ENCODE measurements at places on chromosomes 7 and 10.

DNA sequence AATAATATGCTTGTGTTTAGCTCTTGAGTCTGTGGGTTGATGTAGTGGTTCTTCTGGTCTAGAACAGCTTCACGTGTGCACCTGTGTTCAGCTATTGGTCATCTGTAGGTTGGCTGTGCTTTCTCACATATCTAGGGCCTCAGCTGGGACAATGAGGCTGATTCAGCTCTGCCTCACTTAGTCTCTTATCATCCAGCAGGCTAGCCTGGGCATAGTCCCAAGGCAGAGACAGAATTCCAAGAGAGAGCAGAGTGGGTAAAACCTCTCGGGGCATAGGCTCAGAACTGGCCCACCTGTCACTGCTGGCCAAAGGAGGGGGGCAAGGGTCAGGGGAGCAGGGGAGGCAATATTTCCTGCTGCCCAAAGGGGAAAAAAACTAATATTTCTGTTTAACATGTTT lies 32.0 kb upstream of the MXI1 start:
- no peak for DNase-seq

- peak; percentile 50 for DNase-seq
These were observed 3.3 kb upstream of the CUEDC2 start for GRCh38 chr10:102435529-102436233.

DNA sequence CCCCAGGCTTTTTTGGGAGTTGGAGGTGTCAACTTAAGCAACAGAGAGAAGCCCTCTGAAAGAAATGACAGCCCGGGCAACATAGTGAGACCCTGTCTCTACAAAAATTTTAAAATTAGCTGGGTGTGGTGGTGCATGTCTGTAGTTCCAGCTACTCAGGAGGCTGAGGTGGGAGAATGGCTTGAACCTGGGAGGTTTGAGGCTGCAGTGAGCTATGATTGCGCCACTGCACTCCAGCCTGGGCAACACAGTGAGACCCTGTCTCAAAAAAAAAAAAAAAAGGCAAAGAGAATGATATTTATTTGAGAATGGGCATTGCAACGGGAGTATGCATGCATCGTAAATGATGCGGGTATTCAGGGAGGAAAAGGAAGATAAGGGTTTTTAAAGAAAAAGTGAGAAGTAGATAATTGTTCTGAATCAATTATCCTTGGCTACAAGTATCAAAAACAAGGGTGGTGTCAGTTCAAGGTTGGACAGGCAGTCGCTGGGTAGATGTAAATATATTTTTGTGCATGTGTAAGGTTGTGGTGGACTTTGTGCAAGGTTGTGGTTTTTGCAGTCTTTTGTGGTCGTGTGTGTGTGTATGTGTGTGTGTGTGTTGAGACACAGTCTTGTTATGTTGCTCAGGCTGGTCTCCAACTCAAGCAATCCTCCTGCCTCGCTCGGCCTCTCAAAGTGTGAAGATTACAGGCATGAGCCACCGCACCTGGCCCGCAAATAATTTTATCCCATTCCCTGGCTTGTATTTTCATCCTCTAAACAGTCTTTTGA lies 65.6 kb downstream of the COL26A1 start:
- DNase-seq = no peak

DNA sequence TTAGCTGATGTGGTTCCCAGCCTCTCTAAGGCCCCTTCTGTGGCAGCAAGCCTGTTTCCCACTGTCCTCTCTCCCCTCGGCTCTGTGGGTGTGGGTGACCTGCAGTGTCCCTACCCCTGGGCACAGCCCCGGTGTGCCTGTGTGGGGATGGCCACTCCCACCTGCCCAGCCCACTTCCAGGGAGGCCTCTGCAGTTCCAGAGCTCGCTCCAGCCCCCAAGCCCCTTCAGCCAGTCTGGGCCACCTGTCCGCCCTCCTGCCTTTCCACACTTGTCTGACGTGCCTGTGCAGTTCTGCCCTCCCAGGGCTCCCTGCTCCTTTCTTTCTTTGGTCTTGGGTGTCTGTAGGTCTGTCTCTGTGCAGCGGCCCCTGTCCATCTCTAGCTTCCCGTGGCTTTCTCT lies 127.0 kb upstream of the PPIF start:
- no peak for DNase-seq

DNA sequence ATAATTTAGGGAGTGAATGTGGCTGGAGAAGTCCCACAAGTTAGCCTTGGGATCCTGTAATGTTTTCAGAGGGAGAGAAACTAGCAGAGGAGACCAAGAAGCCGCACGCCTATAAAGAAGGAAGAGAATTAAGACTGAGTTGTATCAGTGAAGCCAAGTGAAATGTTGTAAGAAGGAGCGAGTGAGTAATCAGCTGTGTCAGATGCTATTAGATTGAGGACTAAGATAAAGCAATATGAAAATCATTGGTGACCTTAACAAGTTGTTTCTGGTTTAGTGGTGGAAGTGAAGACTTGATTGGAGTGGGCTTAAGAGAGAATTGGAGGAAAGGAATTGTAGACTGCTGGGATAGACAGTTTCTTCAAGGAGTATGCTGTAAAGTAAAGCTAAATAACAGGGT lies 8.8 kb downstream of the CCSER2 start:
- no peak for DNase-seq

DNA sequence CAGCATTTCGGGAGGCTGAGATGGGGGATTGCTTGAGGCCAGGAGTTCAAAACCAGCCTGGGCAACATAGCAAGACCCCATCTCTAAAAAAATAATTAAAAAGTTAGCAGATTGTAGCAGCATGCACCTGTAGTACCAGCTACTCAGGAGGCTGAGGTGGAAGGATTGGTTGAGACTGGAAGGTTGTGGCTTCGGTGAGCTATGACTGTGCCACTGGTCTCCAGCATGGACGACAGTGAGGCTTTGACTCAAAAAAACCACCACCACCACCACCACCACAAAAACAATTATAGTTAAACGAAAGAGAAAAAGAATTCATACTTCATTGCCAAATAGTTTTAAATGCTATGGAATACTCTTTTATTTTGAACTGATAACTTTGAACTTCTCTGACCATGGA lies 63.4 kb downstream of the VTI1A start:
- DNase-seq = peak; percentile 38

DNA sequence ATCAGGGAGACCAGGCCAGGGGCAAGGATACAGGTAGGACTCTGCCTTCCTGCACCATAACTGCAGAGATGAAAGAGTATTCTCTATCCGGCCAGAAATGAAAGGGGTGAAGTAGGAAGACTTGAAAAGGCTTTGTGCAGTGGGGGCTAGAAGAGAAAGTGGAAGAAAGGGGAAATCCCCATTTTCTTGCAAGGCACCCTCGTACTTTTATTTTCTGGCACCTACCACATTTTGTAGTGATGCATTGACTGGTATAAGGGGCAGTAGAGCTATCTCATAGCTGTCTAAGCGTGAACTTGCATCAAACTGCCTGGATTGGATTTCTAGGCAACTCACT lies 752 bp upstream of the CAMK2G start:
- DNase-seq = no peak

DNA sequence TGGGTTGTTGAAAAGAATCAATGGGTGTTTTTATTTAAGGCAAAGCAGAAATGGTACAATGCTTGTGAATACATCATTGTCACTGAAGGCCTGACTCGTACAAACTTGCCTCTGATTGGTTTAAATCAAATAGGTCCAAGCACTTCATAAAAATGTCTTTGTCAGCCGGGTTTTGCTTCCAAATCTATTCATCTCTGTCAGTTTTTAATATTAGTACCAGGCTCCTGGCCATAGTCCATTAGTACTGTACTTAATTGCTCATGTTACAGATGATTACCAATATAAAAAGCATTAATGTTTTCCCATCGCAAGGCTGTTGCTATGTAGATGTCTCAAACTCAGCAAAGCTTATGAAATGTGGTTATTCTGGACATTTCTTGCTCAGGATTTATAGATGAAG lies 171.9 kb downstream of the ARID5B start:
- no peak for DNase-seq

GRCh38 chr10:17410907-17411306 lies 43.5 kb downstream of the ST8SIA6 start:
- no peak for DNase-seq

GRCh38 chr7:8699875-8700624 lies 266.6 kb downstream of the NXPH1 start:
- DNase-seq = no peak

GRCh38 chr10:78860260-78860914 lies 208.4 kb upstream of the ZMIZ1 start:
- no peak for DNase-seq

DNA sequence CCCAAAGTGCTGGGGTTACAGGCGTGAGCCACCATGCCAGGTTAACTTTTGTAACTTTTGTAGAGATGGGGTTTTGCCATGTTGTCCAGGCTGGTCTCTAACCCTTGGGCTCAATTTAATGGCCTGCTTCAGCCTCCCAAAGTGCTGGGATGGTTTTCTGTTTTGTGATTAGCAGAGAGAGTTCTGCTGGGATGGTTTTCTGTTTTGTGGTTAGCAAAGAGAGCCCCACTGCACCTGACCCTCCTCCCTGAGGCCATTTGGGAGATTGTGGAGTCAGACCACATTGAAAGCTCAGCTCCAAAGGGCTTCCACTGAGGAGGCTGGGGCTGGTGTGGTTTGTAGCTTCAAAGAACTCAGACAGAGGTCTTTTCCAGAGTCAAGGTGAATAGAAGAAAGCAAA lies 29.6 kb upstream of the CUX1 start:
- no peak for DNase-seq

DNA sequence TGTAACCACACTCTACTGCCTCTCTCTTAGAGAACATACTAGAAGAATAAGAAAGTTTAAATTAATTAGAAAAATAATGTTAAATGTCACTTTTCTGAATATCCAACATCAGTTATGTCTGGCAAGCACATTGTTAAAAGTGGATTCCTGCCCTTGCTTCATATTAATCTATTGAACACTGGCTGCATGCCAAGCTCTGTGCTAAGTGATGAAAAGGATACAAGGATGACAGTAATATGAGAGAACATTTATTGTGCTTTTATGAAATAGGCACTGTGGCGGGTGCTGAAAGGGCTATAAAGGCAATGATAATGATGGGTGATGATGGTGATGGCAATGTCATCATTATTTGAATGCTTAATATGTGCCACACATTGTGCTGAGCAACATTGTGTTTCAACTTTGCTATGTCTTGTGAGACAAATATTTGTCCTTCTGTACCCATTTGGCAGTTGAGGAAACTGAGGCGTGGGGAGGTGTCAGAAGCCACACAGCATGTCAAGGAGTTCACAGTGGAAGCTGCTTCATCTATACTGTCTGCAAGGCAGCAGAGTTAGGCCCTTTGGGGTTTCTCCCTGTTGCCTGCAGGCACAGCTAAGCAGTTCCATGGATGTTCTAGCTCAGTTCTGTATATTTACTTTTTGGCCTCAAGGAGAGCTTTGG lies 64.2 kb upstream of the RAPGEF5 start:
- no peak for DNase-seq

DNA sequence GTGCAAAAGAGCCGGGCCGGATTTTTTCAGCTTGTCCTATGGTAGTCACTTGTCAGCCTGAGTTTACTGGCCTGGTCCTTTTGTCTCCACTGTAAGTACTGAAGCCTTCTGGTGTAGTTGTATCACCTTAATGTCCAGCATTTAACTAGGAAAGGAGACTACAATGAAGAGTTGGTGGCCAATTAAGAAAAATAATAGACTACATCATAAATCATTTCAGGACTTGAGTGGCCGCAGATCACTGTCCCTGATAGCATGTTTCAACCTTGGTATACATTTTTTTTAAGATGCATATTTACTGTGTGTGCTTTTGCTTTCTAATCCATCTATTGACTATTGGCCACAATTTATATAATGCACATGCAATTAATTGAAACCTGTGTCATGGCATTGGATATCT lies 6.1 kb downstream of the FZD1 start:
- no peak for DNase-seq

DNA sequence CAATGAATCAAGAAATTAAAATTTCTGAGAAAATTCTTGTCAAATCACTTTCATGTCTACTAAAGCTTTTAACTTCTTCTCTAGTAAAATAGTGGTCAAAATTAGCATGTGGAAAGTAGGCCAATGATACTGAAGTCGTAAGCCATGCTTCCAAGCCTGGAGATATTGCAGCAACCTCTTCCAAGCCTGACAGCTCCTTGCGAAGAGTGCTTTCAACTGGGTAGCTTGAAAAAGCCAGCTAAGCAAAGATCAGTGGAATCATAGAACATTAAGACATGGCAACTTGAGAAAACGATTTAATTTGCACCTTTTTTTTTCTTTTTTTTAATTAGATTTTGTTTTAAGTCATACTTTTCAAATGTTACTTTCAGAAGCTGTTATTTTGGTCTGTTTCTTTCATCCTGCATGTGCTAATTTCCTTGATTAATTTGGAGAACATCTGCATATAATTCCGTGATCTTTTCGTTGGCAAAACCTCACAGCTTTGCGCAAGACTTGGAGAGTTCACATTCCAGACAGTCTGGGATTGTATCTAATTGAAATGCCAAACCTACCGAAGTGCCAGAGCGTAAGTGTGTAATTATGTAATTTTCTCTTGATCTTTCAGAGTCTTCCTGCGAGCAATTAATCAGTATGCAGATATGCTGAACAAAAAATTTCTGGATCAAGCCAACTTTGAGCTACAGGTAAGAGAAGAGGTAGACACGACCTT lies 142.2 kb upstream of the INSYN2A start:
- no peak for DNase-seq

- DNase-seq = no peak
These were observed 199.7 kb downstream of the IMMP2L start for GRCh38 chr7:111362506-111363054.

- no peak for DNase-seq
These were observed 548.3 kb downstream of the GATA3 start for GRCh38 chr10:8602821-8603220.

GRCh38 chr7:30596014-30596641 lies 1.4 kb downstream of the GARS1 start:
- DNase-seq = no peak

DNA sequence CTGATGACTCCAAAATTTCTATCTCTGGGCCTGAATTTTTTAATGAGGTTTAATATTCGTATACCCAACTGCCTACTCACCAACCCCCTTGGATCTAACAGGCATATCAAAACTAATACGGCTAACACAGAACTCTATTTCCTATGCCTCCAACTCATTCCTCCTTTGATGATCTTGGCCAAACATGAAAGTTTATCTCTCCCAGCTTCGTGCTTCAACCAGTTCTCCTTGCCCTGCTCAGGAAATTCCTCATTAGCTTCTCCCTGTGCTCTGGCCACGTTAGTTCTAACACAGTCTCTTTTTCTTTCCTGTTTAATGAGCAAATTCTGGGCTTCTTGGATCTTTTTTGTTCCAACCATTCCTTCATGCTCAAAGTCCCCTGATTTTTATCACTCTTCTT lies 138.9 kb upstream of the PTN start:
- no peak for DNase-seq

DNA sequence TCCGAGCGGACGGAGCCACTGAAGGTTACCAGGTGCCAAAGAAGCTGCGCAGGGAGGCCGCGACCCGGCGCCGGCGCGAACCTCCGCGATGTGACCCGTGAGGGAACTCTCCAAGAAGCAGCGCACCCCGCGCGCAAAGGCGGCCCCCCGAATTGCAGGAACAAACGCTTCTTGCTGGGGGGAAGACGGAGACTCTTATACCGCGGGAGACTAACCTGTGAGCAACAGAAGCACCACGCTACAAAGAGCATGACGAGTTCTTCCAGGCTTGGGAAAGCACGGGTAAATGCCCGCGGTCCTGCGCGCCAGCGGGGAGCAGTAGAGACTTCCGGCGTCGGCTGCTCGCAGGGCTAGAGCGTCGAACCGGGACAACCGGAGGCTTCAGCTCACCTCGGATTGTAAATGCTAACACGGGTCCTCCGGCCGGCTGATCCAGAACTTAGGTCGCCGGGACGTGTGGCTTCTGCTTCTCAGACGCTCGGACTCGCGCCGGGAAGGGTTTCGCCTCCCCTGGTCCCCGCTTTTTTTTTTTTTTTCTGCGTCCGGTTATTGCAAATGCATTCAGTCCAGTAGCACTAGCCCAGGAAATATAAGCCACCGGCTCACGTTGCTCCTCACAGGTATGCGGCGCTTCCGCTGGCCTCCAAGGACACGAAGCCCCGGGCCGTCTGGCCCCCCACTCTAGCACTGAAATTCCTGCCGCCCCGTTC lies at the start of gene COA1:
Gene COA1, minus strand, starts transcription at position 310 of the 710 bp plus-strand sequence. CDS start 80,909 bp downstream, outside the sequence.
- DNase-seq = peak; percentile 55

Data from stimulated activated CD8-positive, alpha-beta memory T cell treated with anti-CD3 and anti-CD28 coated beads, Interleukin-7, amount 100 ng/mL, for 48 hours (primary cell).